ENCODE measurements at places on chromosomes 7 and 10. TPM values are rescaled to one million over a fixed set of nuclear protein-coding genes. Genes with fewer than 3 reads are reported as not detected.

DNA sequence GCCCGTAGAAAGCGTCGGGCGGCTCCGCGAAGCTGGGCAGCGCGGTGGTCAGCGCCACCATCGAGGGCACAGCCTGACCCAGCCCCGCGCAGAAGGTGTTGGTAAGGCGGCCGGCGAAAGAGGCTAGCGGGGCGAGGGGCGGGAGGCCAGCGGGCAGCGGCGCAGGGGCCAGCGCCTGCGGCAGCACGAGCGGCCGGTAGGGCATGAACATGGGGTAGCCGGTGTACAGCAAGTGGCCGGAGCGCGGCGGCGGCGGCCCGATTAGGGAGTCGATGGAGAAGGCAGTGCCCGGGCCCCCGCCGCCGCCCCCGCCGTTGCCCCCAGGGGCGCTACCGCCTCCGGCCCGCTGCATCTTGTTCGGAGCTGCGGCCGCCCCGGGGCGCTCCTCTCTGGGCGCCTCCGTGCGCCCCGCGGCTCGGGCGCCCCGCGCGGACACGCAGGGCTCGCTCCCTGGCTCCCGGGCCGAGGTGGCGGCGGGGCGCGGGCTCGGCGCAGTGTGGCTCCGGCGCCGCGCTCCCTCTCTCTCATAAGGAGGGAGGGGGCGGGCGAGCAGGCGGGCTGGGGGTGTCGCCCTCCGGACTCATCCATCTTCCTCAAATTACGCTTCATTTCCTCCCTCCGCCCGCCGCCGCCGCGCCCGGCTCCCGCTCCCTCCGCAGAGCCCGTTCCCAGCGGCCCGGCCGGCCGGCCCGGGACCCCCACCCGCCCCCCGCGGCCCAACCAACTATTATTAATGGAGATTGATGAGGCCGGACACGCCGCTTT, at the start of gene GBX1:
Gene GBX1 (minus strand): TSS at position 498 of the 765 bp plus-strand sequence. CDS start 146 bp downstream, at position 352.
- no peak for DNase-seq

DNA sequence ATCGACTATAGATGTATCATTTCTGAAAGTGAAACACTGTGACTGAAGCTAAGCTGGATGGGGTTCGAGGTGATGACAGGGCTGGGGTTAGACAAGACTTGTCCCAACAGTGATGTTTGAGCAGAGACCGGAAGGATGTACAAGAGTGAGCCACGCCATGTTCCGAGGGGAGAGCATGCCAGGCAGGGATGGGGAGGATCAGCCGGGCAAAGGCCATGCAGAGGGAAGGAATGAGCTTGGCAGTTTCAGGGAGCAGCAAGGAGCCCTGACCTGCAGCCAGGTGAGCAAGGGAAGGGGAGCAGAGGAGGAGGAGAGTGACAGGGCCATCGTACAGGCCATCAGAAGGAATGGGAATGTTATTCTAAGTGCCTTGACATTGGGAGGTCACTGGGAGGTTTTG, 114.9 kb upstream of the GPR26 start:
- DNase-seq = no peak

DNA sequence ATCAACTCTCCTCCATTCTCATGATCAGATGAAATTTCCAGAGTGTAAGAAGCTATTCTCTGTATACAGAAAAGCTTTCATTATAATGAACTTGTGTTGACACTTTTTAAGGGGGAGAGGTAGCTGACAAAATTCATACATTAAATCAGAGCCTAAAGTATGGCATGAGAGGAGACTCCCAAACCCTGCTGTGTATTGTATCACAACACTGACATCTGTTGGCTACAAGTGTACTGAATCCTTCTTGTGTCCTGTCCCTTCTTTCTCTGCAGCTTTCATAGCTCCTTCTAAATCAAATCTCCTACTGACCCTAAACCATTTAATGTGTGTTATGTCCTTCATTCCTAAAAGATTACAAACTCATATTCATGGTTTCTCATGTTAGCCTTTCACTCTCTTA, 70.9 kb downstream of the GCC1 start:
- DNase-seq = no peak

Gene SLC39A12
- not detected for total RNA-seq

Gene C10orf105
- total RNA-seq = 0.05 TPM

GRCh38 chr7:130242198-130243014, 24.3 kb upstream of the CPA2 start:
- peak; percentile 43 for DNase-seq

Gene MALRD1
- total RNA-seq = 0.47 TPM

- no peak for DNase-seq
Observed at GRCh38 chr10:69835233-69835632, 33.5 kb downstream of the COL13A1 start.

Gene IL6
- total RNA-seq = 0.69 TPM

Gene CACNA2D1
- 64.6 TPM for total RNA-seq

- no peak for DNase-seq
Observed at GRCh38 chr10:93206652-93207051, 133.0 kb downstream of the CYP26A1 start.

DNA sequence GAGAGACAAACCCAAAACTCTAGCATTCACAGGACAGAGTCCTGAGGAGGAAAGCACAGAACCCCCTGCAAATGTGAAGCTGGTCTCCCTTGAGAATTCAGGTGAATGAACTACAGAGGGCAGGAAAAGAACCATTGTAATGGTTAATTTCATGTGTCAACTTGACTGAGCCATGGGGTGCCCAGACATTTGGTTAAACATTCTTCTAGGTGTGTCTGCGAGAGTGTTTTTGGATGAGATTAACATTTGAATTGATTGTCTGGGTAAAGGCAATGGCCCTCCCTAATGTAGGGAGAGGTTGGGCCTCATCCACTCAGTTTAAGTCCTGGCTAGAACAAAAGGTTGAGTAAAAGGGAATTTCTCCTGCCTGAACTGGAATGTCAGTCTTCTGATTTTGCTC, 15.7 kb upstream of the CDK1 start:
- DNase-seq = no peak

Gene ITIH5
- 10.8 TPM for total RNA-seq

Gene PPP1R9A
- total RNA-seq = 27.6 TPM

Gene CFAP58
- total RNA-seq = 3.5 TPM

GRCh38 chr7:51965454-51965853, 648.8 kb upstream of the COBL start:
- no peak for DNase-seq

Gene BAMBI
- total RNA-seq = 15.4 TPM
